Ovary (tissue), 10 donors: ENCODE measurements at places on chromosomes 16 and 17.

DNA sequence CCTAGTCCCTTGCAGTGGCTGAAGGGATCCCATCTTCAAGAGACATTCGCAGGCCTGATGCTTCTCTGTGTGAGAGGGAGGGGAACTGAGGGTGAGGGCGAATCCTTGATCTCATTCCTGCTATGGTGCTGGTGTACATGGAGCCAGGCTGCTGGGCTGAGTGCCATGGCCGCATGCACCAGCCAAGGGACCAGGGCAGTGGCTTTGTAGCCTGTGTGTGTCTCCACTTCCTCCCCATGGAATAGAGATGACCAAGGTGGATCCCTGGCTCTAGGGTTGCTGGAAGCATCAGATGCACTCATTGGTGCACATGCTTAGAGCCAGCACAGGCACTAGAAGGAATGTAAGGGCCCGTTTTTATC, 195.0 kb downstream of the FOXL1 start:
- DNase-seq = no peak

DNA sequence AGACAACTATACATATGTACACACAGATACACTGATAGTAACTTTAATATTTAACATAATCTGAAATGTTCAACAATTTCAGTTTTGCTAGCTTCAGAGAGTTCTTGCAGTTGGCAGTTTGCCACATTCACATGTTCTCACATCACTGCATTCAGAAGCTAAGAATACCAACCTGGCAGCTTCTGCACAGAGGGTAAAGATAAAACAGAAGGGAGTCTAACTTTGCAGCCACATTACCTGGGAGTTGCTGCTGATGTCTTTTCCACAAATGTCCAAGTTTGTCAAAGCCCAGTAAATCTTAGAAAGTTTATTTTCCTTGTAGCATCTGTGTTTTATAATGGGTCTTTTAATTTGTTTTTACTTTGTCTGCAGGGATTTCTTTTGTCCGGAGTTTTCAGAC, 332.0 kb downstream of the BCAS3 start:
- no peak for DNase-seq

- DNase-seq = no peak
Observed at GRCh38 chr17:40099619-40100418, 570 bp downstream of the NR1D1 start.

DNA sequence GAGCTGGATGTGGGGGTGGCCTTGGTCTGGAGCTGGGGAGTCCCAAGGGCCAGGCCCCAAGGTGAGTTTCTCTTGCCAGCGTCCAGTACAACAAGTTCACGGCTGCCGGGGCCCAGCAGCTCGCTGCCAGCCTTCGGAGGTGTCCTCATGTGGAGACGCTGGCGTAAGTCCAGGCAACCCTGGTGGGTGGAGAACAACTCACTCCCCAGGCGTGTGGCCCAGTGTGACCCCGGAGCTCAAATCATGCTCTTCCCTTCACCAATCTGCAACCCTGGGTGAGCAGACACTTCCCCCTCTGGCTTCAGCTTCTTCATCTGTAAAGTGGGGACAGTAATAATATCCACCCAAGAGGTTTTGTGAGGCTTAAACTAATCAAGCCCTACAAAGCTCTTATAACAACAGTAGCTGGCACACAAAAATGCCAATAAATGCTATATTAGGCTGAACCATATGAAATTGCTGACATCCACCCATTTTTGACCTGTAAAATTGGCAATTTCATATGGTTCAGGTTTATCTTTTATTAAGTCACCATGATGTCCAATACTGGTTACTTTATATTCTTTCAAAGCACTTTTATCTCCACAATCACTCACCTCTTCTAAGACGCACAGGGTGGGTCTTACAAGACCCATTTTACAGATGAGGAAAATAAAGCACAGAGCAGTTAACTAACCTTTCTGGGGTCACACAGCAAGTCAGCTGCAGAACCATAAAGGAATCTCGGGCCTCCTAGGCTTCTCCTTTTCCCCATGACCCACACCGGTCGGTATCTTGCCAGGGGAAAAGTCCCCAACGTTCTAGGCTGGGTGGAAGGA, 19.7 kb downstream of the DEXI start:
- no peak for DNase-seq

GRCh38 chr16:86527366-86527765, 17.0 kb downstream of the FOXF1 start:
- no peak for DNase-seq

DNA sequence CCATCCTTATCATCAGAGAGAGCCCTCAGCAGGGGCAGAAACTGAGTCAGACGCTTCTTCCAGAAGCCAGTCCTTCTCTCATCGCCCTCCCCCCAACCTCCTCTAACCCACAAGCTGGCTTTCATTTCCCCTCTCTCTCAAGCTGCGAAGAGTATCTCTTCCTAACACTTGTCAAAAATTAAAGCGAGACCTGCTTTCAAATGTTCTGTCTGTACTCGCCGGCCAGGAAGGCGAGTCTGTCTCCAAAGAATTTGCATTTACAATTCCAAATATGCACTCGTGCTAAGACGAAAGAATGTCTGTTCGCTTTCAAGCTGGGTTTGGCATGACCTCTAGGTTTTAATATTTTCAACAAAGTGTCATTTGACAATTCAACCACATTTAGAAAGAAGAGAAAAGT, 140.4 kb downstream of the RGS9 start:
- no peak for DNase-seq

DNA sequence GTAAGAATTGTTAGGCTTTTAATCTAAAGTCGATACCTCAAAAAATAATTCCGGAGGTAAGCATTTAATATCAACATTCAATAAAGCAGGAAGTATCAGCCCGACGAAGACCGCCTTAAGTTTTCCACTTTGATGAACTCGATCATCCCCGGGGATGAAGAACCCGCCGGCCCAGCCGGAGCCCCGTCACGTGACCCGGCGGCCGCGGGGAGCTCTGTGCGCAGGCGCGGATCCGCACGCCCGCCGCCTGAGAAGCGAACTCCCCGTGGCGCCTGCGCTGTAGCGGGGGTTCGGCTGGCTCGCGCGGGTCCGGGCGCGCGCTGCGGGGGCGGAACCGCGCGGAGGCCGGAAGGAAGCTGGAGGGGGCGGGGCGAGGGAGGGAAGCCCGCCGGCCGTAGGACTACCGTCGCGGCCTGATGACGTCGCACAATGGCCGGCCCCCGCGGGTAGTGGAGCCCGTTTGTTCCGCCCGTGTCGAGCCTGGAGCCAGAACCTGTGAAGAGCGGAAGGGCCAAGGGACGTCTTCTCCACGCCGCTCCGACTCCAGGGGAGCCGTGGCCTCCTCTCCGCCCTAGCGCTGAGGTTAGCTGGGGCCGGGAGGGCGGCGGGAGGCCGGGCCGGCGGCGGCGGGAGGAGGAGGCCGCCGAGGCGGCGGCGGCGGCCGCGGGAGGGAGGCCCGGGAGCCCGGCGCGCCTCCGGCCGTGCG, at the start of gene ZC3H18:
TSS of gene ZC3H18 (plus strand) at position 419 of the 706 bp plus-strand sequence. CDS start 6,721 bp downstream, outside the sequence.
- DNase-seq = peak; percentile 98

DNA sequence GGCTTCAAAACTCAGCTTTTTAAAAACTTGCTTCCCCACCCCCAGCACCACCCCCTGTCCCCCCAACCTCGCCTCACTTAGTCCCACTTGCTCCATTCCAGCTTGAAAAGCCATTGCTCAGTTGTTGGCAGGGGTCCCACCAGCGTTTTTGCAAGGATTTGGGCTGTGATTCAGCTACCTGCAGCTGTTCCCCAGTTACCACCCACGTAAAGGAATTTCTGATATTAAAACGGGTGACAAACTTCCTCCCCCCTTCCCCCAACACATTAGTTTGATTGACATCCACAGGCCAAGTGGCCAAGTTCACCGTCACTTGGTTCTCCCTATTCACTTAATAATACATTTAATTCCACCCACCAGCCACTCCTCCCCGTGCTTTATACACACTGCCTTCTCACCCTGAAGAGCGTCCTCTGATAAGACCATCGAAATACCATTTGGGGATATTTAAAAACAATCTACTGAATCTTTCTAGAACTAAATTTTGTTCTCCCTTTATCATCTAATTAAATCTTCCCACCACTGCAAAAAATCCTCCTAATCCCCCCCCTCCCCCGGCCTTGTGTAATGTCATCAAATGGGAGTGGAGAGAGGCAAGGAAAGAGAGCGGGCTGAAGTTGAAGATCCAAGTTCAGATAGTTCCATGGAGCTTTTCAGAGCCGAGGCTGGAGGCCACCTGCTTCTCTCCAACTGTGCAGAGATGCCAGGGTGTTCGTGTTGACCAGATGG, 55.1 kb downstream of the SOX9 start:
- no peak for DNase-seq

DNA sequence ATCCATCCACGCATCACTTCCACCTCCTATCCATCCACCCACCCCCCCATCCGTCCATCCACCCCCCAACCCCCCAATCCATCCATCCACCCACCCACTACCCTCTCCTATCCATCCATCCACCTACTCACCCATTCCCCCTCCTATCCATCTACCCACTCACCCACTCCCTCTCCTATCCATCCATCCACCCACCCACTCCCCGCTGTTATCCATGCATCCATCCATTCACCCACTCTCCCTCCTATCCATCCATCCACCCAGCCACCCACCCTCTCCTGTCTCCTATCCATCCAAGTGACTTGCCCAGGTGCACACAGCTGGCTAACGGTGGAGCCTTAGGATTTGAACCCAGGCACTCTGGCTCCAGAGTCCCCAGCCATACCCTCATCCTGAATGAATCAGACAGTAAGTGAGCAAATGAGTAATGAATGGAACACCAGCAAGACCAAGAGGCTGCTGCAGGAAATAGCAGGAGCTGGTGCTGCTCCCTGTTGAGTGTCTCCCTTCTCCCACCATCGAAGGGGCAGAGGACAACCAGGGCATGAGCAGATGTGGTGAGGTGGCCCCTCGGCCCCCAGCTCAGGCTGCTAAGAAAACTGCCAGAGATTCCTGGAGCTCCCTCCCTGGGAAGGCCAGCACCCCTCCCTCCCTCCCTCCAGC, 62.5 kb downstream of the LITAF start:
- DNase-seq = no peak

GRCh38 chr17:296906-297690, 55.5 kb downstream of the RPH3AL start:
- peak; percentile 41 for DNase-seq

GRCh38 chr16:74874123-74874522, 99.5 kb upstream of the FA2H start:
- no peak for DNase-seq

DNA sequence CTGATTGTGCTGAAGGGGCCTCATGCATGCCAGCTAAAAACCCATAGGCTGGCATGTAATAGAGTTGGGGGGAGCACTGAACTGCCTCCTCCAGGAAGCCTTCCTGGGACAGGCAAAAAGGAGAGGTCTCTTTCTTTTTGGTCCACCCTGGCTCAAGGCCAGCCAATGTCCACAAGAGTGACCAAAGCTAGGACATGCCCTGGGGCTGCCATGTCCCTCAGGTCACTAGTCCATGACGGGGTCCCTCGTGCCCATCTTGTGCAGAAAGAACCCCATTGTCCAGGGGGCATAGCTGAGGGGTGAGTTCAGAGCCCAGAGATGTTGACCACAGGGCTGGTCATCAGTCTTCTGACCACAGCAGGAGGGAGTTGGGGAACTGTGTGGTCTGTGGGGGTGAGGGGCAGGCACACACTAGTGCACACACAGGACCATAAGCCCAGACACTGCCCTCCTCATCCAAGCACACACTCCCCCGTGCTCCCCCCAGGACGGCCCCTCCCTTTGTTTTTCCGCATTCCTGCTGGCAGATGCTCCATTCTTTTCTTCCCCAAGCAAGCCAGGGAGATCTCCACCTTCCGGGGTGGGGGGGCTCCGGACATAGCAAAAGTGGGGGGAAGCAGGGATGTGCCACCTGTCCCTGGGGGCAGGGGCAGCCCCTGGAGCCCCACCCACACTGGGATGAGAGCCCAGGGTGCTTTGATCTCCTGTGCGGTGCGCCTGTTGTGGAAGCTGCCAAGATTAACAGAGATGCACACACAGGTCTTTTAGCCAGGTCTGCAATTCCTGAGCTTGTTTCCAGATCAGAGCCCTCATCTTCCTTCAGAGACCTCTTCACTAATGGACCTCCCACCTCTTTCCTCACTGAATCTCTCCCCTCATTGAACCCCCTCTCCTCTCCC, 25.2 kb upstream of the PHB1 start:
- no peak for DNase-seq

DNA sequence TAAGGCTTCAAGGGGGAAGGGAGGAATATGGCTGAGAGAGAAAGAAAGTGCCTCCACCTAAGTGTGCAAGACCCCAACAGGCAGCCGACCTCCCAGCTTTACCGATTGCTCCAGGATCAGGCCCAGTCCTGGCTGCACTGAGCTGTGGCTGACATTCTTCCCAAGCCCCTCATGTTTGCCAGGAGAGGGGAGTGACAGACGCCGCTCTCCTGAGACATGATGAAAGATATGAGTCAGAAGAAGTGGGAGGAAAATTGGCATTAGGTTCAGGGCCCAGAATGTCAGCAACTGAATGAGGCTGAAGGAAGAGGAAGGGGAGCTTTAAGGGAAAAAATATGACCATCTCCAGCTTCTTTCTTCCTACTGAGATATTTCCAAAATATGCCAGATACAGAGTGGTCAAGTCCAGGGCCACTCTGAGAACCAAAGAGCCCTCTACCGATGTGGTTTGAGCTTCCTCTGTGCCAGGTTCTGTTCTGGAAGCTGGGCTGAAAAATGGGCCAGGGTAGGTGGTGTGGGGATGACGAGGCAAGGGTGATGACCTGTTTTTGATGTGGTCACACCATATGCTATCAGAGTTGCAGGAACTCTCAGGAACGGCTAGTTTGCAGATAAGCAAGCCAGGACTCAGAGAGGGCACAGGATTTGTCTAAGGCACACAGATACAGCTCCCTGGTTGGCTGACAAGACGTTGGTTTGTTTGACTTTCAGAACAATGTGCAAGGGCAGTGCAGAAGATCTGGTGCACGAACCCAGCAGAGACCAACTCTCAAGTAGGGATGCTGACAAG, 176.7 kb downstream of the SOX9 start:
- DNase-seq = no peak

DNA sequence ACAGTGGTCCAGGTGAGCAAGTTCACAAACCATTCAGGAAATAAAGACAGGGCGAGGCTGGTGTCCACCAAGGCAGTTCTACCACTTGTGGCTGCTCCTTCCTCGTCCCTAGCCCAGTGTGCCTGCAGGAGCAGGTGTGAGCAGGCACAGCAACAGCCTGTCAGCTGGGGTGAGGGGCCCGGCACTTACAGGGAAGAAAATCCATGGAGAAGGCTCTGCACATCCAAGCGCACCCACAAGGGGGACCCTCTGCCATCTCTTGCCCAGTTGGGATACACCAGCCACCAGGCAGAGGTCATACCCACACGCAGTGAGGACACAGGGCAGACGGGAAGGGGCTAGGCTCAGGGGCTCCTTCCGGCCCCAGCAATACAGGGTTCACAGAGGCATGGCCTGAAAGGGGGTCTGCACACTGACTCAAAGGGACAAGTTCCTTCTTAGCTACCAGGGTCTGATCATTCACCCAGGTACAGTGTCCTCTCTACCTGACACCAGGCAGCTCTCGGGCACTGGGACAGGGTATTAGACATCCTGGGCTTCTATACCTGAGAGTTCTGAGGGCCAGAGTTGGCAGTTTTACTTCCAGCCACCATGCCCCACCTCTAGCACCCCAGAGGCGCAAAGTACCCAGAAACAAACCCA, 27.0 kb downstream of the CDIP1 start:
- peak; percentile 54 for DNase-seq

- DNase-seq = no peak
Observed at GRCh38 chr17:15124746-15125145, 140.4 kb downstream of the PMP22 start.
